ENCODE measurements at places on chromosomes 2 and 18.

GRCh38 chr2:70388813-70389212 is 86.9 kb upstream of the FAM136A start:
- DNase-seq, result no peak

- no peak for DNase-seq
These were observed 417.0 kb upstream of the NRXN1 start for GRCh38 chr2:51448911-51449310.

GRCh38 chr2:218995972-218996711 is 2.9 kb upstream of the CRYBA2 start:
- DNase-seq, result peak; percentile 68

DNA sequence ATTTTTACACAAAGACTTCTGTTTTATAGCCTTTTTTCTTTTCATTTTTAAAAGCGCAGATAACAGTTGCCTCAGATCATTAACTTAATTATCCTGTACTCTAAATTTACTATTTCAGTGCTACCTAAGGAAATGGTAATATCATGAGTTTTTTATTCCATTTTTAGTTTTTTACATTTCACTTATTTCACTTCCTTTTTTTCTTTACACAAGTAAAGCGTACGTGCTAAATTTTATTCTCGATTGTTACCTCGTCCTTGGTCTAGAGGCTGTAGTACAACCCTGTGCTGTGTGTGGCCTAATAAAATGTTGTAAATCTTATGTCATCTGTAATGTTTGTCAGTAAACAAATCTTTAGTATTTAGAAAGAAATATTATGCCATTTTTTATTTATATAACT is 49.2 kb downstream of the CRIM1 start:
- no peak for DNase-seq

DNA sequence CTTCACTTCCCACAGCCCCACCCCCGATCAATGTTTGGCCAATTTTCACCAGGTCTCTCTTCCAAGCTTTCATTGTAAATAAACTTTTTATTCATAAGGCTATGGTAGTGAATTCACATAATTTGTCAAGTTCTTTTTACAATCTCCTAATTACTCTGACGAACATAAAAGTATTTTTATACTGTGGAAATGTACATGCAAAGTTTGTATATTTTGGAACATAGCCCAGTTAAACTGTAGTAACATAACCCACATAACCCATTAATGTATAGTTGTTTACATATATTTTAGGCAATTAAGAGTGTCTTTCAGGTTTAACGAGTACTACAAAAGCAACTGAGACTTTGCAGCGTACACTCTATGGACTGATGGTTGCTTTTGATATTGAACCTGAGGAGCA is 228.3 kb upstream of the ERBB4 start:
- DNase-seq, result no peak

DNA sequence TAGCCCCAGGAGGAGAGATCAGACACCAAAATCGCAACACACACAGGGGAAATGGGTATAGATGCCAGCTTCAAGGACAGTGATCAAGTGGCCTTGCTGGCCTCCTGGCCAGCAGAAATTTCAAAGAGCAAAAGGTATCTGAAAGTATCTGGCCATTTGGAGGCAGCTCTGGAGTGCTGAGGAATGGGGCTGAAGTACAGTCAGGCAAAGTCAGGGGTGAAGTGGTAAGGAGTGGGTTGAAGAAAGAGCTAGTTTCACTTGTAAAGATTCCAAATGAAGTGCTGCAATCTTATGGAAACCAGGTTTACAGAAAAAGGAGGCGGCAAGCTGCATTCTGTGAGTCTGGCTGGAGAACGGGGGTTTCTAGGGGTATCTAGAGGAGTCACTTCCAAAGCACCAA is 19.2 kb upstream of the PCBP1 start:
- no peak for DNase-seq

- DNase-seq, result no peak
These were observed 196.1 kb downstream of the ZNF407 start for GRCh38 chr18:74793746-74794145.

GRCh38 chr2:648476-649424 is 28.5 kb downstream of the TMEM18 start:
- DNase-seq, result no peak

- DNase-seq, result no peak
These were observed 564 bp downstream of the DPYSL5 start for GRCh38 chr2:26848336-26849055.

- no peak for DNase-seq
These were observed 3.4 kb downstream of the RAB31 start for GRCh38 chr18:9711361-9712129.
